Natural killer cell treated with Interleukin-12 subunit alpha and Interleukin-12 subunit beta and Interleukin-15 and Interleukin-18, amount 100 ng/mL, for 72 hours (primary cell): ENCODE measurements at places on chromosomes 12 and 14.

GRCh38 chr14:92421751-92422150 is 91.8 kb upstream of the RIN3 start:
- DNase-seq, result no peak

DNA sequence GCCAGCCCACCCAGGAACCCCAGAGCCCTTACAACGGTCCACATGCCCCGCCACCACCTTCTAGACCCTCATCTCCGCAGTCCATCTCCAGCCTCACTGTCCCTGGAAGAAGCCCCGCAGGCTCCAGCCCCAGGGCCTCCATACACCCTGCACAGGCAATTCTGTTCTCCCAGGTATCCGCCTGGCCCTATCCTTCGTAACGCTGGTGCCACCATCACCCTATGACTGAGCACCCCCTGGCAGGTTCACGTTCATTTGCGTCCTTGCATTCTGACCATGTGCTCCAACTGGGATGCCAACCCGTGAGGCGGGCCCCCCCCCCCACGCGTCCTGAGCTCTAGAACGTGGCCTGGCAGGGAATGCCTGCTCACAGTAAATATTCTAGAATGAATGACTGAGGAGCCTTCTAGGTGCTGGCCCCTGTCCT is 675 bp upstream of the SCARB1 start:
- DNase-seq, result no peak

- DNase-seq, result peak; percentile 64
Observed at GRCh38 chr14:92726135-92726932, 22.1 kb downstream of the LGMN start.

DNA sequence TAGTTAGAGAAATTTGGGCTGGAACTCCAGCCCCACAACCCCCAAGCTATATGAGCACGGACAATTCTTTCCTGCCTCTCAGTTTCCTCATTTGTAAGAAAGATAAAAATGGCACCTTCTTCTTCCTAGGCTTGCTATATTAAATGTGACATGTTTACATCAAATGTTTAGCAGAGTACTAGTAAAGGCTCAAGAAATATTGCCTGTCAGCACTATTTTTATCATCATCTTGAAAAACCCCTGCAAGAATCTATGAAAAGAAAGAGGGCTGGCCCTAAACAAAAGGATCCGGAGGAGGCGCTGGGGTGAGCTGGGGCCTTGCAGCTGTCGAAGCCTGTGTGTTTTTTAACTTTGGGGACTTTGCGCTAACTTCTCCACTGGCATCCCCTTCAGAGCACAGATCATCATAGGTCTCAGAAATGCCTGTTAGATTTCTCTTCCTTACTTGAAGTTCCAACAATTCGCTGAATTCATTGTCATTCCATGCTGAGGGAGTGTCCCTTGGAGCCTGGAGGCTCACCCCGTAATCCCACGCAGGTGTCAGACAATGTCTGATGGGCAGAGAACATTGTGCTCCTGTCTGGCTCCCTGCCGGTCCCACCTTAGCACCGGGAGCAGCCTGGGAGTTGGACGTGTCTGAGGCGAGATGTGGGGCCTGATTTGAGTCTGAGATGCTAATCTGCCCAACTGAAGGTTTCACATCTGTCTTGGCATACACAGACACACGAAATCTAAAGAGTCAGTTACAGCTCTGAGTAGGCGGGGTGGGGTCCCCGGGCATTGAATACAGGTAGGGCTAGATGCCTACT is 206.8 kb downstream of the NUAK1 start:
- DNase-seq, result no peak

DNA sequence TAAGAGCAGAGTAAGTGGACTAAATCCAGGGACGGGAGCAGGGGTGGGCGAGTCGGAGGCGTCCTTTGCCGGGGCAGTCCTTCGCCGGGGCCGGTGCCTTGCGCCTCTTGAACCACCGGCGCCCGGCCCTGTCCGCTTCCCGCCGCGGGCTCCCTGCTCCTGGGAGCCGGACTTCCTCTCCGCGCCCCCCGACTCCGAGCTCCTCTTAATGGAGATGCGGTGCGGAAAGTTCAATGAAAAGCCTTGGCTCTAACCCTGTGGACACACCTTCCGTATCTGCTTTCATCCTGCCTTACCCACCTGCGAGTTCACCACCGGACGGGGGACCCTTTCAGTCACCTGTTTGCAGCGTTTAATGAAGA is 412 bp downstream of the FGFR1OP2 start:
- no peak for DNase-seq

GRCh38 chr14:104075530-104076151 is 9.9 kb upstream of the ASPG start:
- DNase-seq, result no peak

- DNase-seq, result no peak
Observed at GRCh38 chr14:68768316-68768715, 24.6 kb downstream of the ZFP36L1 start.

DNA sequence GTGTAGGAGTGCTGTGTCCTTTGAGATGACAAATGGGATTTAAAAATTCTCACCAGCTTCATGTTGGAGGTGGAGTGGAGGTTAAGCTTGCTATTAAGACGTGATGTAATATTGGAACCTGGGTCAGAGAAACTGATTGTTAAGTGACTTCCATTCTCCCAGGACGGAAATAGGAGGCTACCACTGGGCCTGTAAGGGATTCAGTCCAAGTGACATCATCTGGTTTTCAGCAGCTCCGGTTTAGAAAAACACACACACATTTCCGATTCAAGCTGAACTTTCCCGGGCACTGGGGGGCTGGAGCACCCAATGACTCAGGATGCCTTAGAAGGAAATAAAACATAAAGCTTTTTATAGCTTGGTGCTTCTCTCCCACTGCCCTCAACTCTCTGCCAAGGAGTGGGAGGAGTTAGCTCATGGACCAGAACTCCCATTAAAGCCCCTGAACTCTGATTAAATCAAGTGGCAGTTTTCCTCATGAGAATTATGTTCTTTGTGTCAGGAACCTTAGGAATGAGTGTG is 12.4 kb downstream of the CALM1 start:
- DNase-seq, result no peak

- no peak for DNase-seq
Observed at GRCh38 chr14:51168215-51168613, 71.8 kb upstream of the TMX1 start.

GRCh38 chr12:76470028-76470939 is 89.3 kb downstream of the OSBPL8 start:
- DNase-seq, result no peak

DNA sequence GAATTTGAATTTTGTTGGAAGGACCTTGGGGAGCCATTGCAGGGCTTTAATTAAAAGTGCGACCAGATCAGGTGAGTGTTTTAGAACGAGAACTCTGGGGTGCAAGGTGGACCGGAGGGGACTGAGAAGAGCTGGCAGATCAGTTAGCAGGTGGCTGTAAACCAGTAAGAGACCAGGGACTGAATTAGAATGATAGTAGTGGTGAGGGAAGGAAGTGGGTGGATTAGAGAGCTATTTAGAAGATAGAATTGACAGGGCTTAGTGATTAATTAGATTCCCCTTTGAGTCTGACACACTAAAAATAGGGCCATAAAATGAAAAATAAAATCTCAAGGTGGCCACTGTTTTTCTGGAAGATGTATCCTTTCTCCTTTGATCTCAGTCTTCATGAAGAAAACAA is 44.8 kb downstream of the PLXNC1 start:
- DNase-seq, result no peak

DNA sequence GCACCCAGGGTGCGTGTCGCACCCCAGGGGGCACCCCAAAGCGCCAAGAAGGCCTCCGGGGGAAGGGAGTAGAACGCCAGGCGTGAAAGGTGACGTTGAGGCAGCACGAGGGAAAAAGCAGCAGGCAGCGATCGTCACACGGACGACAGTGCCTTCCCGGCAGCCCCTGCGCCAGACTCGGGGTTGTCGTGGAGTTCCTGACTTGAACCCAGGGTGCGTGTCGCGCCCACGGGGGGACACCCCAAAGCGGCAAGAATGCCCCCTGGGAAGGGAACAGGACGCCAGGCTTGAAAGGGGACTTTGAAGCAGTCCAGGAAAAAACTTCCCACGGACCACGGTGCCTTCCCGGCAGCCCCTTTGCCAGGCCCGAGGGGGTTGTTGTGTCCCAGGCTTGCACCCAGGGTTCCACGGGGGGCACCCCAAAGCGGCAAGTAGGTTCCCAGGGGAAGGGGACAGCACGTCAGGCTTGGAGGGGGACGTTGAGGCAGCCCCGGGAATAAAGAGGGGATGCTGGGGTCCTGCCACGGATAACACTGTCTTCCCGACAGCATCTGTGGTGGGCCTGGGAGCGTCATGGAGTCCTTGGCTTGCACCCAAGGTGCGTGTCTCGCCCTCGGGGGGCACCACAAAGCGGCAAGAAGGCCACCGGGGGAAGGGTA is 159.2 kb upstream of the ALG10B start:
- no peak for DNase-seq

DNA sequence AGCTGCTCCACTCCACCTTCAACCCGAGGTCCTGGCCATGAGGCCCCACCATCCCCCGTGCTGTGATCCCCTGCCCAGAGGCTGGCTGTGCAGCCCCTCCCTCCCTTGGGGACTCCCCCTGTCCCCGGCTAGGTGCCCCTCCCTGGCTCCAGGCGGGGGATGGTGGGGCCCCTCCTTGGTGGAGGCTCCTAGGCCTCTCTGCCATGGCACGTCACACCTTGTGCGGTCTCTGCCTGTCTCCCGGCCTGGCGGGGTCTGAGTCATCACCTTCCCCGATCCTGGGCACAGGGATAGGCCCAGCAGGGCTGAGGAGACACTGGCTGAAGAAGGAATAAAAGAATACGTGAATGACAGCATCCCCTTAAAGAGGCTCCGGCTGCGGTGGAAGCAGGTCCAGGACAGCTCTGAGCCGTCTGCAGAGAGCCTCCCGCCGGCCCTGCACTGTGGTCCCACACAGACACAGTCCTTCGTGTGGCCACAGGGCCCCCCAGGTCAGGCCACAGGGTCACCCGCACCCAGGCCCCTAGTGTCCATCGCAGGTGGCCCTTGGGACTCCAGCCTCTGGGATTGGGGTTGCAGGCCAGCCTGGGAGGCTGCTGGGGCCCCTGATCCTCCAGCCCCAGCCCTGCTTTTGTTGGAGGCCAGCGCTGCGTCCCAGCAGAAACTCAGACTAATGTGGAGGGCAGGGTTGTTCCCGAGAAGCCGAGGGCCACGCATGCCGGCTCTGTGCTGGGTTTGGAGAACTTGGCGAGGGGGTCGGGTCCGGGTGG is 43.6 kb downstream of the KIF26A start:
- DNase-seq, result no peak

- DNase-seq, result no peak
Observed at GRCh38 chr14:93797536-93797935, 9.3 kb upstream of the PRIMA1 start.

- DNase-seq, result no peak
Observed at GRCh38 chr12:51379571-51379970, 11.6 kb downstream of the GALNT6 start.

GRCh38 chr12:104522985-104523722 is 66.4 kb downstream of the CHST11 start:
- no peak for DNase-seq

DNA sequence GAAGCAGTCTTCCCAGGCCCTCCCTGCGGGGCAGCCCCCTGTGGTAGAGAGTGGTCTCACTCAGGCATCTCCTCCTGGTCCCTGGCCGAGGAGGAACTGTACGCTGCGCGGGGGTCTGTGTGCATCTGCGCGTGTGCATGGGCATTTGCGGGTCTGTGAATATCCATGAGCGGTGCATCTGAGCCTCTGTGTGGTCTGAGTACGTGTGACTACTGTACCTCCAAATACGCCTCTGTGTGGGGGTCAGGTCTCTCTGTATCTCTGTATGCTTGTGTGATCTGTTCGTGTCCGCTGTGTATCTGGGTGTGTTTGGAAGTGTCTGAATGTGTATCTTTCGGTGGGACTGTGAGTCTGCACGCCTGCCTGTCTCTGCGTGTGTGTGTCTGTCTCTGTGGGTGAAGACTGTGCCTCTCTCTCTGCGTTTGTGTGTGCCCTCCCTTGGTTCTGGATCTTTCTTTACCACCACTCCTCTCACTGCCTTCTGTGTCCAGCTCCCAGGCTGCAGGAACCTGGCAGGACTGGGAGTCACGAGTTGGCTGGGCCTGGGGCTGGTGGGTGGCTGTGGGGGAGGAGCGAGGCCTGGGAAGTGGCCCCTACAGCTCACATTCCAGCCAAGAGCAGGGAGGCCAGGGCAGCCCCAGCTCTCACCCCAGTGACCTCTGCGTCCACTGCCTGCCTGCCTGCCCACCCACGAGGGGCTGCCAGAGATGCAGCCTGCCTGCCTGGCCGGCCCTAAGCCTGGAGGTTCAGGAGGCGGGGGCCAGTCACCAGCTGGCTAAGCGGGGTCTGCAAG is 1.1 kb upstream of the PGF start:
- no peak for DNase-seq

DNA sequence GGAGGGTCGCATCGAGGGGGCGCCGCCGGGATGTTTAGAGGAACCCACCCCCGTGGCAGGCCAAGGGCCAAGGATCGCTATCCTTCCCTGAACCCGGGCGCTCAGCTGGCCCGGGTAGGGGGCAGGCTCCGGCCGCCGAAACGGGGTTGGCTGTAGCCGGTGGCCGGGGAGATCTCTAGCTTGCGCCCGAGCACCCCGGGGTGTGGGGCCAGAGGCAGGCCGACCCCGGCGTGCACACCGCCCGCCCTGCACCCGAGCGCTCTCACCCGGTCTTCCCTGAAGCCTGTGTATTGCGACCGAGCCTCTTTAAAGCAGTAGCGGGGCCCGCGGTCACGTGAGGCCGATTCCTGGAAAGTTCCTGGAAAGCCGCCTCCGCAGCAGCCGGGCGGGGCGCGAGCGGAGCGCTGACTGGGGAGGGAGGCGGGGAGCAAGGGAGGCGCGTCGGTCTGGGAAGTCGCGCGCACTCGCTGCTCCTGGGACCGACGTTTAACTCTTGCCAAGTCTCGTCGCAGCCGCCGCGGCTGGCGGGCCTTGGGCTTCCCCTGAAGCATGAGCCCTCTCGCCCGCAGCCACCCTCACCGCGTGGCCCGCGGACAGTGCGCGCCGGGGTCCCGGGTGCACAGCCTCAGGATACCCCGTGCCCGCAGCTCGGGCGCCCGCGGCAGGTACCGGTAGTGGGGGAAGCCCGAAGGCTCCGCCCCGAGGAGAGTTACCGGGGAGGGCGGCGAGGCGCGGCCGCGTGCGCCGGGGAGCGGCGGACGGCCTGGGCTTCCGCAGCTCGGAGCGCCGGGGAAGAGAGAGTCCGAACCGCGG is 1.7 kb upstream of the SOCS2 start:
- peak; percentile 94 for DNase-seq

GRCh38 chr14:100111931-100112704 is 46.9 kb downstream of the EVL start:
- no peak for DNase-seq

DNA sequence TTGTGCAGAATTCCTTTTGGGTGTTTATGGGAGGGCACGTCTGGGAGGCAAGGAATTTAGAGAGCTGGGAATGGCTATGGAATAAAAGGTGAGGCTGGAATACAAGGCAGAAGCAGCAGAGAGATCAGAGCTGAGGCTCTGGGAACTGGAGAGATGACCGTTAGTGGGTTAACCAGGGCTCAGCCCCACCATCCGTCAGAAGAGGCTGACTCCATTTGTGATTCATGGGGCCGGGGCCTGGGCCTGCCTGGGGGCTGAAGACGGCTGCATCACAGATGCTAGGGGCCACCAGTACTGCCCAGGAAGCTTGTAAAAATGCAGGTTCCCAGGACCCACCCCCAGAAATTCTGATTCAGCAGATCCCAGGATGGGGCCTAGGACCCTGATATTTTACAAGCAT is 398.1 kb downstream of the MED13L start:
- DNase-seq, result no peak

GRCh38 chr12:56801661-56802622 is 38.8 kb downstream of the HSD17B6 start:
- no peak for DNase-seq
